MV-4-11 (cell line): ENCODE measurements at places on chromosomes 12 and 14.

DNA sequence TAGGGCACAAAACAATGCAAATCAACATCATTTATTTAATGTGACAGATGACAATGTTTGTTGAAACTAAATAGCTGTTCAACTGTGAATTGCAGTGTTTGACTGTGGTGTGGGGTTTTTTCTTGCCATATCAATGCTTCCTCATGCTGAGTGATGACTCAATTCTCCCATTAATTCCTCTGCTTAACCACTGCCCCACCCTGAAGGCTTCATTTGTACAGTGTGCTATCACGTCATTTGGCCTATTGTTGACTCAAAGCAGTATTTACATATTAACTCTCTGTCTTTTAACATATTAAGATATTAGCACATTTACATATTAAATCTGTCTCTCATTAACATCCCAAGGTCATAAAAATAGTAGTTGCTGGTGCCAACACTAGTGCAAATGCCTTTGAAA, 164.8 kb upstream of the NRXN3 start:
- DNase-seq, result peak; percentile 93

- DNase-seq, result no peak
Observed at GRCh38 chr12:46445551-46446235, 73.1 kb upstream of the SLC38A2 start.

- DNase-seq, result no peak
Observed at GRCh38 chr14:42299692-42300091, 693.0 kb downstream of the LRFN5 start.

DNA sequence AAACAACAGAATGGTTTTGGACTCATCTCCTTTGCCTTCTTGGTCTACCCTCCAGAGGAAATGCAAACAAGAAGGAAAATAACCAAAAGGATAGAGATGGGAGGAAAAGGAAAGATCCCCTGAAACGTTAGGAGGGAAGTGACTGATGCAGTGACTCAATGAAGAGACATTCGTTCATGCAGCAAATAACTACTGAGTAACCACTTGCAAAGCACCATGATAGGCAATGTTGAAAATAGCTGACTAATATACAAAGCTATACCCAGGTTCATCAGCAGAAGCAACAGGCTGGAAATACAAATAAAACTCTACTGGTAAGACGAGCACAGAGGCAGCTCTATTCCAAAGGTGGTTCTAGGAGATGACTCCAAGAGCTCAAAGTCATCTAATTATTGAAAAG, 41.8 kb downstream of the R3HDM2 start:
- DNase-seq, result no peak

DNA sequence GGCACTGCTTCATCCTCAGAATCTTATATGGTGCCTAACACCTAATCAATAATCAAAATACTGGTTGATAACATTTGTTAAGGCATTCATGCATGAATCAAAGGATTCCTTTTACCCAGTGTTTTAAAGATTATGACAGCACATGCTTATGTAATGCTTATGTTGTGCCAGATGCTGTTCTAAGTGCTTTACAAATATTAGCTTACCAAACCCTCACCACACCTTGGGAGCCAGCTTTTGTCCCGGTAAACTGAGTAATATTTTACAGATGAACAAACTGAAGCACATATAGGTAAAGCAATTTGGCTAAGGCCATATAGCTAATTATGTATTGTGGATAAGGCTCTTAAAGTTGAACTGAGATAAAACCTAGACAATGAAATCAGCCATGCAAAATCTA, 209.2 kb downstream of the ALX1 start:
- DNase-seq, result no peak

DNA sequence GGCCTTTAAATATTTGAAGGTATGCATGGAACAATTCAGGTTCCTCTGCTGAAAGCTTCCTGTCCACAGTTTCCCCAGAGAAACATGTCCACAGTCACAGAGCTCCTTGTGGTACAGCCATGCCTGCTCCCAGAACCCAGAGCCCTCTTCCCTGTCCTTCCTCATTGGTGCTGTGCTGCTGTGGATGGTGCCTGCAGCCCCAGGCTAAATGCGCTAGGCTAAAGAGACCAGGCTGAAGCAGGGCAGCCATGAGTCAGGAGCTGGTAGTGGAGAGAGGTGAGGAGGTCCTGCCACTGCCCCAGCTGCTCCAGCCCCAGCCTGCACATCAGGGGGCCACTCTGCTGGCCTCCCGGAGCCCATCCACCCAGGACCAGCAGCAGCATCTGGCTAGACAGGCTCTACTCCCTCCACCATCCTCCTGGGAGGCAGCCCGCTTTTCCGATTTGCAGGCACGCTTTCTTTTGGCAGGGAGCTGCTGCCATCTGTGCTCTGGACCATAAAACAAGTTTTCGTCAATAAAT, 65.4 kb upstream of the DDX11 start:
- no peak for DNase-seq

GRCh38 chr12:62604871-62605270, 138.2 kb downstream of the MON2 start:
- DNase-seq, result no peak

DNA sequence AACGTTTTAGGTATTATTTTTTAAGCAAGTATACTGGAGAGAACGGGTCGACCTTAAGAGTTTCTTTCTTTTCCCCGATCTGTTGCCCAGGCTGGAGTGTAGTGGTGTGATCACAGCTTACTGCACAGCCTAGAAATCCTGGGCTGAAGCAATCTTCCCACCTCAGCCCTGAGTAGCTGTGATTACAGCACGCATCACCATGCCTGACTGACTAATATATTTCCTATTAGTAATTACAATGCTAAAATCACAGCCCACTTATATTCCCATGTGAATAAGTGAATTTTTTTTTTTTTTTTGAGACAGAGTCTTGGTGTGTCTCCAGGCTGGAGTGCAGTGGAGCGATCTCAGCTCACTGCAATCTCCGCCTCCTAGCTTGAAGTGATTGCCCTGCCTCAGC, 50.4 kb downstream of the DICER1 start:
- no peak for DNase-seq

GRCh38 chr12:26271889-26272492, 76.6 kb downstream of the SSPN start:
- no peak for DNase-seq

GRCh38 chr14:92850492-92850891, 56.4 kb downstream of the GOLGA5 start:
- no peak for DNase-seq

GRCh38 chr12:101368016-101368415, 39.6 kb downstream of the ARL1 start:
- no peak for DNase-seq

- no peak for DNase-seq
Observed at GRCh38 chr12:115640929-115641328, 636.6 kb downstream of the MED13L start.
